Thoracic aorta (tissue), 2 donors: ENCODE measurements at places on chromosomes 3 and 15. TPM values are rescaled to one million over a fixed set of nuclear protein-coding genes. Genes with fewer than 3 reads are reported as not detected.

DNA sequence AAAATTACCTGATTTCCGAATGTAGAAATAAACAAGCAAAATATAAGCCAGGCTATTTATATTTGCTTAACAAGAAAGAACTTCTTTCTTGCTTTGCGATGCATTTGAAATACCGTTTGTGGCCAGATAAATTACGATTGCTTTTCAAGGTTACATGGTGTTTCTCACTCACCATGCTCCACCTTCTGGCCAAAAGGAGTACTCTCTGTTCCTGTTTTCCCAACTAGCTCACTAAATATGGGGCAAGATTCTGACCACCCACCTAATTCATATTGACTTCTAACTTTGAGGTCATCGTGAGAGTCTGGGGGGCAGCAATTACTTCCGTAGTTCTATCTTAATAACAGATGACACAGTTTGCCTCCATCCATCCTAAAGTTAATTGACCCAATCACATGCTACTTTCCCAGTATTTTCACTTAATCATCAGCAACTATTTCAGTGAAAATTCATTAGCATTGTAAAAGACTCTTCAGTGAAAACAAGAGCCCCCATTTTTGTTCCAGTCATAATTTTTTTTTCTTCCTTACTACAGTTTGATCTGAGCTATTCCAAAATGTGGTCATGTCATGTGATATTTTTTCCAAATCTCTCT is 25.9 kb downstream of the ACP3 start:
- DNase-seq = no peak
- no peak overlapping the region for H3K27ac ChIP-seq
- no peaks in the 10 kb centered on the region for H3K27me3 ChIP-seq
- peak overlapping the region; percentile 50 for H3K4me3 ChIP-seq

The NMB gene
- 2.9 TPM for total RNA-seq

The TNFSF10 gene
- total RNA-seq = 16.0 TPM

The CRTC3 gene
- total RNA-seq = 73.2 TPM

The CLDN16 gene
- not detected for total RNA-seq

DNA sequence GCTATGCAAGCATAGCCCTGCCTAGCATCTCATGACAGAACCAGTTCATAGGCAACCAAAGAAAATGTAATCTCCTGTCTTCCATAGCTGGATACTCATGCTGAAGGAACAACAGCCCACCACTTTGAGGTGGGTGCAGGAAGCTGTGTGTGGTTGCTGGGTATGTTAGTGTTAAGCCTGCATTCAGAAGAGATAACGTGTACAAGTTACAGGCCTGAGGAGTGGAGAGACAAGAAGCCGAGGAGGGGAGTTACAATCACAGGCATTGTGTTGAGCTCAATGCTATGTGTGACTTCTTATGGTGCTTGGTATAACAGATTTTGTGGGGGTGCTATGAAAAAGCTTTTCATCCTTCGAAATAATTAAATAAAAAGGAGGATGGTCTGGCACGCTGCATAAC is 42.8 kb upstream of the SECISBP2L start:
- no peaks in the 10 kb centered on the region for H3K27me3 ChIP-seq
- no peaks in the 10 kb centered on the region for H3K36me3 ChIP-seq
- no peaks in the 10 kb centered on the region for H3K4me1 ChIP-seq
- DNase-seq = no peak
- H3K27ac ChIP-seq = no peak overlapping the region
- H3K4me3 ChIP-seq = no peak overlapping the region

The USP8 gene
- total RNA-seq = 89.8 TPM

GRCh38 chr3:90054311-90054710 is 946.9 kb downstream of the EPHA3 start:
- no peaks in the 10 kb centered on the region for H3K27me3 ChIP-seq
- no peaks in the 10 kb centered on the region for H3K36me3 ChIP-seq
- no peak overlapping the region for H3K4me3 ChIP-seq
- DNase-seq = no peak
- no peaks in the 10 kb centered on the region for H3K4me1 ChIP-seq

DNA sequence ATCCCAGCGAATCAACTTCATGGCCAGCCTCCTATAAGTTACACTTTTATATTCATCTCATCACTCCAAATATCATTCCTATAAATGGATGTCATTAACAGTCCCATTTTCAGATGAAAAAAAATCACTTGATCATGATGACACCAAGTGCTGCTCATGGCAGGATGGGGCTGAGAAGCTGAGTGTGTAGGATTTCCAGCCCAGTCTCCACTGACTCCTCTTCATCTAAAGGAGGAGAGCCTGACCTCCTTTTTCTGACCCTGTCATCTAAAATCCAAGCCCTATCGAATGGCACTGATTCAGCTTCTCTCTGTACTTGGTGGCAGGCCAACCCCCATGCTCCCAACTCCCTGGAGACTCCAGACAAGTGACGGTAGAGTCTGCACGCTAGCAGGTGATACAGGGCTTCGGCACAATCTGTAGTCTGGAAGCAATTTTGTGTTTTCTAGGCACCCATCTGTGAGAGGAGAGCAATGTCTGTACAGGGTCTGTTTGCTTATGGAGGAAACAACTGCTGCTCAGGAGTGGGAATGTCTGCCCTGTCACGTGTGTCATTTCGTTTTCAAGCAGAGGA is 103.2 kb downstream of the EPHB1 start:
- no peaks in the 10 kb centered on the region for H3K36me3 ChIP-seq
- DNase-seq = no peak
- no peaks in the 10 kb centered on the region for H3K27me3 ChIP-seq
- no peaks in the 10 kb centered on the region for H3K4me1 ChIP-seq
- H3K27ac ChIP-seq = no peak overlapping the region

- H3K36me3 ChIP-seq = no peaks in the 10 kb centered on the region
- H3K4me3 ChIP-seq = no peak overlapping the region
- H3K4me1 ChIP-seq = no peaks in the 10 kb centered on the region
- DNase-seq = no peak
- no peaks in the 10 kb centered on the region for H3K27me3 ChIP-seq
- no peak overlapping the region for H3K27ac ChIP-seq
These were observed 185.7 kb upstream of the TOPAZ1 start for GRCh38 chr3:44055951-44056350.

The PRTG gene
- total RNA-seq = 3.0 TPM
